ENCODE measurements at places on chromosomes 2 and 18.

DNA sequence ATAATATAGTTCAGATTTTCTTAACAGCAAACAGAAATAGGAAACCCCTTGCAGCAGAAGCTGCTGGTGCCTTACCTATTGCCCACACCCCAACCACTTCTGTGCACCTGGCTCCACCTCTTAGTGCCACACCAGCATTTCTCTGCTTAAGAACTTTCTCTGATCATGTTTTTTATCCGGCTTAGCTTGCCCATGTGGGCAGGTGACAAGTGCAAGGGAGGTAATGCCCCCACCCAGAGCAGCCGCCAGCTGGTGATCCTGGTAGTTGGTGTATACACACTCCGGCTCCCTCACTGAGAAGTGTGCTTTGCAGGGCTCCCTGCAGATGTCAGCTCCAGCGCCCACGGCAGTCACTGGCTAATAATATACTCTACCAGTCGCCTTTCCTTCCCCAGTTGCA lies 126.3 kb downstream of the ALPK2 start:
- no peak for DNase-seq

- DNase-seq: peak; percentile 20
Observed at GRCh38 chr2:51795248-51795888, 763.4 kb upstream of the NRXN1 start.

DNA sequence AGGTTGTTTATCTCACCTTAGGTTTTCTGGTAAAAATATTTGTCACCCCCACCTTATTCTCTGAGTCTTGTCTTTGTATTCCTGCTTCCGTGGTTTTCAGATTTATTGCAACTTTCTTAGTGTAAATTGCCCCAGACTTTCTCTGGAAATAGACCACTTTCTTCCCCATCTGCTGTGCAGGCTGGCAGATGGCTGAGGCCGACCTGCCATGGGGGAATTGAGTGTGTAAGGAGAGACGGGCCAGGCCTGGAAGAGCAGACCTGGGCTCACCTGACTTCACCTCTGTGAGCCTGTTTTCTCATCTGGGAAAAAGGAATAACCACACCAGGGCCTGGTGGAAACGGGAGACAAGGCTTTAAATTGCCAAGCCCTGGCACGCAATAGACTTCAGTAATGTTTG lies 44.9 kb downstream of the ACKR3 start:
- DNase-seq: no peak

GRCh38 chr2:96399342-96400048 lies 63.9 kb downstream of the NCAPH start:
- no peak for DNase-seq

GRCh38 chr2:191889931-191890330 lies 43.0 kb upstream of the CAVIN2 start:
- no peak for DNase-seq

DNA sequence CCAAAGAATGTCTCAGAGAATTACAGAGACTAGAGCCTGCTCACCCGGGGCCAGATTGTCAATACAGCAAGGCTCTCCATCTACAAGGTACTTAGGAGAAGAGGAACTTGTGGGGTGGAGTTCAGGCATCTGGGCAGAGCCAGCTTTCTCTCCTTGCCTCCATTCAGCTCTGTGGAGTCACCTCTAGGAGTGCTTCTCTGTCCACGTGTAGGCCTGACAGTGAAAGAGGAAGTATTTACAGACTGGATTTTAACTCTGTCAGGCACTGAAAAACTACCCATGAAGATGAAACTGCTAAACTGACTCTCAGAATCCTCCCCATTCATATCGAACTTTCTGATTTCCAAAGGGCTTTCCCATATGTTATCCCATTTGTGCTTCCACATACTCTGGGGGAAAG lies 315.6 kb downstream of the SETBP1 start:
- DNase-seq: no peak

GRCh38 chr2:191885098-191885497 lies 38.2 kb upstream of the CAVIN2 start:
- no peak for DNase-seq

DNA sequence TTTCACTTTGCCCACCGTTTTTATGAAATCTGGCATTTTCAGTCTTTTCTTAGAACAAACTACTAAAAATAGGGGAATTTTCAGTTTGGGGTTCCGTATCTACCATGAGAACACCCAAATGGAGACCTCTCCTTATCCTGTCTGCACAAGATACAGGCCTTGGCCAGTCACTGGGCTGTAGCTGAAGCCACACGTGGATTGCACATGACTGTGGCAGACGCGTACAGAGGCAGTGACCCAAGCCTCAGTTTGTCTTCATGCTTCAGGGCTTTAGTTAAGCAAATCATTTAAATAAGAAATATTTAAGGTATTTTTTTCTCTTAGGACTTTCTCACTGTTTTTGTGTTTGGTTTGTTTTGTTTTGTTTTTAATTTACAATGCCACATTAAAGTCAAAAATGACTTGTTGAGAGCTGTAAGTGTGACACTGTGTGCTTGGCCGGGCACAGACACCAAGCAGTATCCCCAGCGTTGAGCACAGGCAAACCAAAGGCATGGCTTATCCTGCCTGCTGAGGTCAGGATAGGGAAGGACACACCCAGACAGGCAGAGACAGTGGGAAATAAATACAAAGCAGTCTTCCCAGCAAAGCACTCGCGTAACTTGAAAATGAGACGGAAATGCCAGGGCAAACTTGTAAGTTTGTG lies 53.3 kb downstream of the TRAPPC12 start:
- DNase-seq: no peak

DNA sequence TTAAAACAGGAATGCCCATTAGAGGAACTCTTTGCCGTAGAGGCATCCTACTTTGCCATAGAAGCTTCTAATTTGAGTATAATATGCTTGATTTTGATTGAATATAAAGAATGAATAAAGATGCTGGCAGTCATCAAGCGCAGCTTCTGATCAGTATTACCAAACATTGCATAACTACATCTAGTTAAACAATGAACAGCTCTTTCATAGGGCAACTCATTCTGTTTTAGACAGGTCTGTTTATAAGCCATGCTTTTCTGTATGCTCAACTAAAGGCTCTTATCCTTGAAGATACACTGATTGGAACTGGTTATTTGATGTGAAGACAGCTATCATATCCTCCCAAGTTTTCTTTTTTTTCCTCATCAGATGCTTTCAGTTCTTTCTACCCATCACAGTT lies 122.6 kb upstream of the FAM117B start:
- DNase-seq: no peak

- no peak for DNase-seq
Observed at GRCh38 chr2:238361877-238362276, 41.6 kb downstream of the TRAF3IP1 start.

GRCh38 chr2:209830722-209831465 lies 59.3 kb downstream of the UNC80 start:
- no peak for DNase-seq

DNA sequence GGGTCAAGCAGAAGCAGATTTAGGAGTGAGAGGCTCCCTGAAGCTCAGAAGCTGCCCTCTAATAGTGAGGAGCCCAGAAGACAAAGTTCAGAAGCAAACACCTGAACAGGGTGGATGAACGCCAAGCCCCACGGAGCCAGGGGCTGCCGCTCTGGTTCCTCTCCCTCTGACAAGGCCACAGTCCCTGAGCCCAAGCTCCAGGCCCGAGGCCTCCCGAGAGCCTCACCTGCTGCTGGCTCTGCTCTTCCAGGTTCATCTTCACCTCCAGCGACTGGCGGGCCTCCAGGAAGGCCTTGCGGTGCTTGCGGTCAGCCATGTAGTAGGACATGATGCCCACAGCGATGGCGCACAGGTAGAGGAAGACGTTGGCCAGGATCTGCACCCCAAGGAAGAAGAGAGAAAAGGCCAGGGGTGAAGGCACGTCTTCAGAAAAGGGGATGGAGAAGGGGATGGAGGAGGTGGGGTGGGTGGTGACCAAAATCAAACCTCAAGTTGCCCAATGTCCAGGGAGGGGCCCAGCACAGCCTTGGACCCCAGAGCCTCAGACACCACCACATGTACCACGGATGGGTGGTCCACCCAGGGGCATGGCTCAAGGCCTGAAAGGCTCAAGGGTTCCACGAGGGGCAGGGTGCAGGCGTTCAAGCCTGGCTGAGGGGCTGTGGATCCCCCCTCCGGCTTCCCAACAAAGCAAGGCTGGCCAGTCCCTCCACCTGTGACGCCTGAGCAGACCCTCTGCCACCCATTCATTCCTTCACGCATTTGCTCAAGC lies 47.5 kb downstream of the ADCY3 start:
- no peak for DNase-seq

GRCh38 chr2:165277295-165277694 lies 38.1 kb downstream of the SCN2A start:
- no peak for DNase-seq
